ENCODE measurements at places on chromosomes 3 and 15. TPM values are rescaled to one million over a fixed set of nuclear protein-coding genes. Genes with fewer than 3 reads are reported as not detected.

- DNase-seq: no peak
Measured at GRCh38 chr3:30886888-30887287, 7.6 kb downstream of the GADL1 start.

- DNase-seq: peak; percentile 28
Measured at GRCh38 chr15:101112336-101113113, 139.3 kb downstream of the CHSY1 start.

DNA sequence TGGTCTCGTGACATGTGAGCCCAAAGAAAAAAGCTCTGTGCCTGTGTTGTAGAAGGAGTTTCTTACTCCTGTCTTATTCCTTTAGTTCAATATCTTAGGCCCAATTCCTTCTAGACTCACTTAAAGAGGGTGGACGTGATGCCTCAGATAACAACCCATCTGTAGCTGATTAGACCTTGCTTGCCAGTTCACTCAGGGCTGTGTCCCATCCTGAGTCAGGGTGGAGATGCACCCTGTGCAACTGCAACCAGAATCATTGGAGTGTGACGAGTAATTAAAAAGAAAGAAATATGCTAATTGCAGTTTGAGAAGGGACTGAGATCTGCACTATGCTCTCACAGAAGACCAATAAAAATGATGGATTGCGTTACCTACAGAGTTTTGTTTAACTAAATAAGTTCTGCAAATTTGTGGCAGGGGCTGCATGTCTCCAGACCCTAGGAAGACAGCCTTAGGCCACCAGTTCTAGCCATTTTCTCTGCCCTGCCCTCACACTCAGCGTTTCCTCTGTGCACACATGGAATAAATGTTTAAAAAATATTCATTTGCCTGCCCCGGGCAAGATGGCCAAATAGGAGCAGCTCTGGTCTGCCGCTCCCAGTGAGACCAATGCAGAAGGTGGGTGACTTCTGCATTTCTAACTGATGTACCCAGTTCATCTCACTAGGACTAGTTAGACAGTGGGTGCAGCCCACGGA lies 83.0 kb downstream of the MOBP start:
- DNase-seq: no peak

The REC114 gene
- total RNA-seq: not detected
